Liver (tissue), 10 donors: ENCODE measurements at places on chromosomes 11 and 22. TPM values are rescaled to one million over a fixed set of nuclear protein-coding genes. Genes with fewer than 3 reads are reported as not detected.
A peak's percentile ranks its signal among the peaks of the same experiment; 100 is the strongest.

CENPM gene
- total RNA-seq, result 0.17 TPM

- no peak for DNase-seq
Measured at GRCh38 chr11:47593934-47594855, at the start of gene C1QTNF4. TSS of gene C1QTNF4 (minus strand) at chr11:47594411. CDS start at chr11:47590810, 3,601 bp downstream.

GRCh38 chr22:40183029-40183581, 5.4 kb downstream of the TNRC6B start:
- no peak for DNase-seq

DNA sequence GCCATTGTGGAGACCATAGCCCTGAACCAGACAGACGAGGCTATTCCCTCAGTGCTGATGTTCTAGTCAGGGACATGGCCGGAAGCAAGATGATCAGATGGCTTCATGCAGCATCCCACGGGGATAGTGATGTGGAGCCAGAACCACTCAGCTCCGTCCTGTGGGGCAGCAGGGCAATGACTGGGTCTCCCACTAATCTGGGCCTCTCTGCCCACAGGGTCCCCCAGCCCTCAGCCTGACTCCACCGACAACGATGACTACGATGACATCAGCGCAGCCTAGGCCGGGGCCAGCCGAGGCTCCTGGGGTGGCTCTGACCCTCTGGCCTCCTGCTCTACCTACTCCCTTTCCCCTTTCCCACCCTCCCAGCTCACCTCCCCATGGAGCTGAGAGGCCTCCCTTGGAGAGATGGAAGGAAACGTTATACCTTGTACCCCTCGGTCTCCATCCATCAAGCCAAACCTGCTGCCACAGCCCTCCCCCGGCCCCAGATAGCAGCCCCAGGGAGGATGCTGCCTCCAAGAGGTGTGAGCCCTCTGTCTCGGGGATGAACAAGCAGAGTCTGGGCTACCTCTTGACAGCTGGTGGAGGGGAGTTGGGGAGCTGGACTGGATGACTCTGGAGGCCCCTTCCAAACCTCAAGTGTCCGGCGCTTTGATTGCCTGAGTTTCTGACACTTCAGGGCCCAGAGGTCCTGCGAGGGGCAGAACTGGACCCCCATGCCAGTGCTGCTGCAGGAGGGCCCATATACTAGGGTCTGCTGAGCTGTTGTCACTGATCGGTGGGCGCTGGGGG, 47.8 kb downstream of the CD6 start:
- DNase-seq, result no peak

- peak; percentile 76 for DNase-seq
Measured at GRCh38 chr22:24175160-24175808, 6.0 kb upstream of the SUSD2 start.
